Activated naive CD4-positive, alpha-beta T cell treated with anti-CD3 and anti-CD28 coated beads for 36 hours (primary cell): ENCODE measurements at places on chromosomes 7 and 10. TPM values are rescaled to one million over a fixed set of nuclear protein-coding genes. Genes with fewer than 3 reads are reported as not detected.

GRCh38 chr7:5283421-5284303 lies 919 bp downstream of the SLC29A4 start:
- DNase-seq, result no peak

- DNase-seq, result no peak
Measured at GRCh38 chr7:46210467-46210866, 289.4 kb upstream of the IGFBP3 start.

DNA sequence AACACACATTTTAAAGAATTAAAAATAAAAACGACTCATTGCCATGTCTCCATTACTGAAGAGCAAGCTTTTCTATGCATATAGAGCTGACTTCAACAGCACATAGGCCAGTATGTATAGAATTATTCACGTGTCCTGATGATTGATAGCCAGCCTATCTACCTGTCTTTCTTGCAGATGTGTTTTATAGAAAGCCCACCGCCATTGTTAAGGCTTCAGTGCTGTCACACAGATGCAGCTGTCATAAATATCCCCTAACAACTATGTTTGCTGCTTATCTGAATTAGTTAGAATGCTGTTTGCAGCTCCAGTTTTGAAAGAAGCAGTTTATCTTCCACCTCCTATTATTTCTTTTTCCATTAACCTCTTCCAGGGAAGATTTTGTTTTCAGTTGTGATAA lies 235.9 kb downstream of the SLC25A13 start:
- no peak for DNase-seq

GRCh38 chr7:8112685-8113084 lies 144.1 kb downstream of the GLCCI1 start:
- DNase-seq, result no peak

GRCh38 chr7:129855234-129855673 lies 97.5 kb downstream of the UBE2H start:
- no peak for DNase-seq

DNA sequence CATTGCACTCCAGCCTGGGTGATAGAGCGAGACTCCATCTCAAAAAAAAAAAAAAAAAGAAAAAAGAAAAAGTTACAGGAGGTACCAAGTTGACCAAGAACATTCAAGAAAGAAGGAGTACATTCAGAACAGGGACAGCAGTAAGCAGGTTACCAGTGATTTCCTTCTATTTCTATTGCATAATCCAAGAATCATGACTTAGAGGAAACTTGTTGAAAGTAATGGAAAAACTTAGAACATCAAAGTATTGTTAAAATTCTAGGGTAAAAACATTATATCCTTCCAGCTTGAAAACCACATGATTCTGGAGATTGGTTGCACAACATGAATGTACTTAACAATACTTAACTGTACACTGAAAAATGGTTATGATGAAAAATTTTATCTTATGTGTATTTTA lies 25.2 kb downstream of the RAPGEF5 start:
- DNase-seq, result no peak

DNA sequence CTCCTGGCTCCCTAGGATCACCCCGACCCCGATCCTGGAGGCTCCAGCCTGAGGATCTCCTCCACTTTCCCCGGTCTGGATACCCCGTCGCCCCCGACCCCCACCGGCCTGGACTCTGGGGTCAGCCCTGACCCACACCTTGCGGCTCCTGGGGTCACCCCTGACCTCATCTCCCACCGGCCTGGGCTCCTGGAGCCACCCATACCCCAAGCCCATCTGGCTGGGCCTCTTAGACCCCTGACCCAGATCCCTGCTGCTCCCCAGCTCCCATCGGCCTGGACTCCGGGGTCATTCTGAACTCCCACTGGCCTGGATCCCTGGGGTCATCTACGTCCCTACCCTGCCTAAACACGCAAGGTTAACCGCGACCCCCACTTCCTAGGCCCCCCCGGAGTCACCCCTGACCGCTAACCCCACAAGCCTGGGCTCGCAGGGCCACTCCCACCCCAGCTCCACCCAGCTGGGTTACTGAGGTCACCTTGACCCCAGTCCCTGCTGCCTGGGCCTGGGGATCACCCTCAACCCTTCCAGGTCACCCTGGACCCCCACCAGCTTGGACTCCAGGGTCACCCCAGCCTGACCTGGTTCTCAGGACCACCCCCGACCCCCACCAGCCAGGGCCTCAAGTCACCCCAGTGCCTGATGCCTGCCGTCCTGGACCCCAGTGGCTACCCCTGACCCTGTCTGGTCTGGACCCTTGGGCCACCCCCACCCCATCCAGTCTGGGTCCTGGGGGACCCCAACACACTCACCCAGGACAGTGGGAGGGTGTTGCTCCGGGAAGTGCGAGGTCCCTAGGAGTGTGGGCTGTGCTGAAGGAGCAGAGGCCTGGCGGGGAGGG lies 1.2 kb downstream of the FOXK1 start:
- peak; percentile 18 for DNase-seq

DNA sequence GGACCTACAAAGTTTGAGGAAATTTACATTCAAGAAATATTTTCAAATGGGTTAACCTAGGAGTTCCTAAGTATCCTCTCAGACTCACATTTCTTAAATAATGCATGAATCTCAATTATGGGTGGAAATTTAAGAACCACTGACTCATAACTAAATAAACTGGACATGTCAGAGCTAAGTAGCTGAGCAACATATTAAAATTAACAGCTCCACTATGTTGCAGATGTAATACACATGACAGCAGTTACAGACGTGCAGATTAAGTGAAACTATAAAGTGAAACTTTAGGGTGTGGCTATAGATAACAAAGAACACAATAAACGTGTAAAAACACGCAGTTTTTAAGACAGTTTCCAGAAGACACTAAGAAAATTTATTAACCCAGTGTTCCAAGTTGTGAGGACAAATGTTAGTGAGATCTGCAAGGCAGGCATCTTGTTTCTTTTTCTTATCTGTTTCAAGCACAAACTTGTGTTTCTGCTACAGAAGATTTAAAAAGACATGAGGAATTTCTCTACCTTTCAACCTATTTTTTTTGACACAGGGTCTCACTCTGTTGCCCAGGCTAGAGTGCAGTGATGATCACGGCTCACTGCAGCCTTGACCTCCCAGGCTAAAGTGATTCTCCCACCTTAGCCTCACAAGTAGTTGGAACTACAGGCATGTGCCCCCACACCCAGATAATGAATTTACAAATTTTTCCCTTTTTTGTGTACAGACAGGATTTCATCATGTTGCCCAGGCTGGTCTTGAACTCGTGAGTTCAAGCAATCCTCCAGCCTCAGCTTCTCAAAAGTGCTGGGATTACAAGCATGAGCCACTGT lies 25.3 kb downstream of the DNMBP start:
- no peak for DNase-seq

DNA sequence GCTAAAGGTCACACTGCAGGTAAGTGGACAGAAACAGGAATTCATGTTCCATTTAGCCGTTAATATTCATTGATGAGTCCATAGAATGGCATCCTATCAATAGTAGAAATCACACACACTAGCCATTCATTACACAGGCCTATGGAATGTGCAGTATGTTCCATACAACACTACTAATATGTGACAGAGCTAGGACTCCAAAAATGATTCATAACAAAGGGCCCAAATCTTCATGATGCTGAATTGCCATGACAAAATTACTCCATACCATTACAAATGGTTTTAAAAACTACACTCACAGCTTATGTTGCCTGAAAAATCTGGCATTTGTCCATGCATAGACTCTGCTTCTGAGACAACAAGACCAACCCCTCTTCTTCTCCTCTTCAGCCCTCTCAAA lies 549.1 kb downstream of the XPNPEP1 start:
- DNase-seq, result no peak

GRCh38 chr7:105161366-105161765 lies 147.4 kb downstream of the KMT2E start:
- no peak for DNase-seq

Gene CALML5
- not detected for total RNA-seq

DNA sequence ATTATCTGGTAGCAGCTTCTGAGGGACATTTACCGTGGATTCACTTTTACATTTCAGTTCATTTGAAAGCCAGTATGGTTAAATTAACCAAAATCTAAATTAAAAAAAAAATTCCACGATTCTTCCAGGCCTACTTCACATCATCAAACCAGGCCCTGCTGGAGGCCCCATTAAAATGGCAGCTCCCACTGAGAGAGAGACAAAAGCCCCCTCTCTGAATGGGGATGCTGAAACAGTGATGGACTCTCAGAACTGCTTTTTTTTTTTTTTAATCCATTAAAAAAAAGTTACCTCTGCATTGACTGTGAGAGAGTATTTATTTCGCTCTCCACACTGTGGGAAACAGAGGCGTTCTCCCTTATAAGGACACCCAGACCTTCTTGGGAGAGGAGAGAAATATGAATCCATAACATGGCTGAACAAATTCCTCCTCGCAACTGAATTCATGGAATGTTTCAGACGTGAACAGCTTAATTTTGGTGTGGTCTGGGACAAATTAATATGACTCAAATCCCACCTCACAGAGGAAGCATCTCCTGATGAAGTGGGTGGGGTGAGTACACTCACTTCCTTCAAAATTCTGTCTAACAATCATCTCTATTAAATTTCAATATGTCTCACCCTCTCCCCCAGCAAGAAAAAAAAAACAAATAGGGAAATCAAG lies 73.5 kb downstream of the SAMD9 start:
- DNase-seq, result no peak

Gene ELN
- 0.19 TPM for total RNA-seq

- DNase-seq, result no peak
Measured at GRCh38 chr10:22742678-22743077, 28.3 kb upstream of the PIP4K2A start.

DNA sequence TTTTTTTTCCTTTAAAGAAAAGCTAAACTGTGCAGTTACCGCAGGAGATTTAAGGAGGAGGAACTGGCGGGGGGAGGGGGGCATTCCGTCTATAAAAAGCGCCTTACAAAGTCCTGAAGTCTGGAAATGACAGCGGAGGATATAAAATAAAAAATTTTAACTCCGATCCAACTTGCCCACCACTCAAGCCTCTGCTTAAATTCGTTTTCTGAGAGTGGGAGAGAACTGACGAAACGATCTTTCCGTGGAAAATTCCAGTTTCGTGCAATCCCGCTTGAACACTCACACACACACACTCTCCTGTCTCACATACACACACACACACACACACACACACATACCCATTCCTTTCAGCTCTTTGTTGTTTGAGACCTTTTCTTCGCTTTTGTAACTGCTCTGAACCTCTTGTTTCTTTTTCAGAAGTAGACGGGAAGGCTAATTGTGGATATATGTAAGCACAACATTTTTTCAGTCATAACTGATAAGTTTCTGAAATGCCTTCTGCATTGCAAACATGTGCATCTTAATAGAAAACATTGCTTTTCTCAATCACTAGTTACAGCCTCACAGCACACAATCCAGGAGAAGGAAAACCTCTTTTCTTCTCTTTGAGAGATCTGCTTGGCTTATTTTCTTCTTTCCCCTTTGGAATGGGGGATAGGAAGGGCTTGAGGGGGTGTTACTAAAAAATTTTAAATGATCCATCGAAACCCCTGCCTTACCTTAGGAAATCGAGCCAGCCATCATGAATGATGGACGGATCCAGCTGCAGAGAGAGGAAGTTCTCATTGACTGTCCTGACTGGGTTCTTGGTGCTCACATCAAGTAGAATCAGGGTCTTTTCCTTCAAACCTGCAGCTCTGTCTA lies 628 bp downstream of the HPSE2 start:
- DNase-seq, result no peak

GRCh38 chr7:157495177-157495553 lies 158.4 kb downstream of the DNAJB6 start:
- no peak for DNase-seq

DNA sequence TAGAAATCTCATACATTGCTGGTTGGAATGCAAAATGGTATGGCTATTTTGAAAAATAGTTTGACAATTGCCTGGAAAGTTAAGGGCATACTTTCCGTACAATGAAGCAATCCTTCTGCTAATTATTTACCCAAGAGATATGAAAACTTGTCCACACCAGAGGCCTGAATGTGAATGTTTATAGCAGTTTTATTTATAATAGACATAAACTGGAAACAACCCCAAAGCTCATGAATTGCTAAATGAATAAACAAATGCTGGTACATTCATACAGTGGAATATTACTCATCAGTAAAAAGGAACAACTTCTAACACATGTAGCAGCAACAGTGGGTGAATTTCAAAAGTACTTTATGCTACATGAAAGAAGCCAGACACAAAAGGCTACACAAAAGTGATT lies 42.7 kb downstream of the MMRN2 start:
- DNase-seq, result no peak

DNA sequence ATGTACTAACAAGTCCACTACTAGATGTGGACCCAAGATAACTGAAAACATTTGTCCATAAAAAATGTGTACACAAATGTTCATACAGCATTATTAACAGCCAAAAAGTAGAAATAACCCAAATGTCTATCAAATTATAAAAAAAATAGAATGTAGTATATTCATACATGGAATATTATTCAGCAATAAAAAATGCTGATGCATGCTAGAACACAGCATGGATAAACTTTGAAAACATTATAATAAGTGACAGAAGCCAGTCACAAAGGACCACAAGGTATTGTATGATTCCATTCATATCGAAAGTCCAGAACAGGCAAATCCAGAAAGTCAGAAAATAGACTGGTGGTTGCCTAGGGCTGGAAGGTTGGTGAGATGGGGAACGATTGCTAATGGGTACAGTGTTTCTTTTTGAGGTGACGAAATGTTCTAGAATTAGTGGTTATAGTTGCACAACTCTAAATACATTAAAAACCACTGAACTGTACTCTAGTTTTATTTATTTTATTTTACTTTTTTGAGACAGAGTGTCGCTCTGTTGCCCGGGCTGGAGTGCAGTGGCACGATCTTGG lies 43.3 kb upstream of the ANLN start:
- no peak for DNase-seq

DNA sequence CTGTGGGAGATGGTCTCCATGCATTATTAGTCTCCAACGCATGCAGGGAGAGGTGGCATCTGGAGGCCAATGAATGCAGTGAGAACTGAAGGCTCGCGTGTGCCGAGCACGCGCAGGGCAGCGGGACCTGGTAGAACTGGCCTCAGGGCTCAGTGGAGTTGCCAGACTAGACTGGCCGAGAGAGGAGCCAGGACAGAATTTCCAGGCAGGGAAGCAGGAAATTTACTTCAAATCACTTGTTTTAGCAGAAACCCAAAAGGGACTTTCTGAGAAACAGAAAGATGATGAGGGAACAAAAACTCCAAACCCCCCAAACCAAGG lies 311.0 kb upstream of the IMMP2L start:
- no peak for DNase-seq
